LoVo (cell line): ENCODE measurements at places on chromosomes 6 and 20.

- peak; percentile 11 for DNase-seq
Observed at GRCh38 chr6:65760285-65760684, 53.3 kb upstream of the EYS start.

GRCh38 chr6:151071295-151071694 lies 168.5 kb upstream of the AKAP12 start:
- no peak for DNase-seq

DNA sequence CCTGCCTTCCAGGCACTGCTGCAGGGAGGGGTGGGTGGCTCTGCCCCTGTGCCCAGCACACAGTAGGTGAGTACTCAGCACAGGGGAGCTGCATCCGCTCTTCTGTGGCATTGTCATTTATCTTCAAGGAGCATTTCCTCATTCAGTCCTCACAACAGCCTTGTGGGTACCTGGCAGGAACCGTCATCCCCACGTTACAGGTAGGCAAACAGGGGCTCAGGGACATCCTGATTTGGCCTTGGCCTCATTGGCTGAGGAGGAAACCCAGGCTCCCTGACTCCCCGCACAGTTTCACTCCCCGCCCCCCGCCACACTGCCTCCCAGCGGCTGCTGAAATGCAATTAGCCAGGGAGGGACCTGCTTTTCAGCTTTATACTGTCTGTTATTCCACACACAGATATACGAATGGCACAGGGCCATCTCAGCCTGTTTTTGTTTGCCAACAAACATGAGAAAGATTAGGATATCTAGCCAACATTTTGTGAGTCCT lies 24.2 kb upstream of the PNPLA1 start:
- no peak for DNase-seq

- DNase-seq = no peak
Observed at GRCh38 chr20:1302685-1303541, 26.0 kb downstream of the SDCBP2 start.

- no peak for DNase-seq
Observed at GRCh38 chr20:47558295-47559066, 56.8 kb downstream of the NCOA3 start.

- DNase-seq = no peak
Observed at GRCh38 chr6:168666699-168667427, 225.9 kb downstream of the SMOC2 start.

DNA sequence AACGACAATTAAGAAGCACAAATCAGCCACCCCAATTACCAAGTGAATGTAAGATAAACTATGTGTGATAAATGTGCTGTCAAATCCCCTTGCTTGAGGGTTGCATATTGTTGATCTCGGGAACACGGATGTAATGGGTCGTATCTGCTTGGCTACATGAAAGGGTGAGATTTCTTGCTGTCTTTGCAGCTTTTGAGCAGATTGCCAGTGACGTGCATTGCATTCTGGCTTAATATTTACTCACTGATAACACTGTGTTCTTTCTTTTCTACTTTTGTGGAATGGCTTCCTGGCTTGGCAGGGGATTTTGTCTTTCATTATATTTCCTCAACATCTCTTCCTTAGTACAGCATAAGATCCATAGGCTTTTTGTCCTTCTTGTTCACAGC lies 10.5 kb upstream of the FAM210B start:
- no peak for DNase-seq

- no peak for DNase-seq
Observed at GRCh38 chr6:100247123-100247522, 217.6 kb downstream of the SIM1 start.

DNA sequence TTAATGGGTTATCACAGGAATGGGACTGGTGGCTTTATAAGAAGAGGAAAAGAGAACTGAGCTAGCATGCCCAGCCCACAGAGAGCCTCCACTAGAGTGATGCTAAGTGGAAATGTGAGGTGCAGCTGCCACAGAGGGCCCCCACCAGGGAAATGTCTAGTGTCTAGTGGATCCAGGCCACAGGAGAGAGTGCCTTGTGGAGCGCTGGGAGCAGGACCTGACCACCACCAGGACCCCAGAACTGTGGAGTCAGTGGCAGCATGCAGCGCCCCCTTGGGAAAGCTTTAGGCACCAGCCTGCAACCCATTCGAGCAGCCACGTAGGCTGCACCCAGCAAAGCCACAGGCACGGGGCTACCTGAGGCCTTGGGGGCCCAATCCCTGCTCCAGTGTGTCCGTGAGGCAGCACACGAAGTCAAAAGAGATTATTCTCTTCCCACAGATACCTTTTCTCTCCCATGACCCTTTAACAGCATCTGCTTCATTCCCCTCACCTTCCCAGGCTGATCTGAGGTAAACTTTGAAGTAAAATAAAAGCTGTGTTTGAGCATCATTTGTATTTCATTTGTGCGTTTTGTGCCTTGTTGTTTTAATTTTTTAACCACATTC lies 4.4 kb downstream of the HLA-E start:
- DNase-seq = no peak

DNA sequence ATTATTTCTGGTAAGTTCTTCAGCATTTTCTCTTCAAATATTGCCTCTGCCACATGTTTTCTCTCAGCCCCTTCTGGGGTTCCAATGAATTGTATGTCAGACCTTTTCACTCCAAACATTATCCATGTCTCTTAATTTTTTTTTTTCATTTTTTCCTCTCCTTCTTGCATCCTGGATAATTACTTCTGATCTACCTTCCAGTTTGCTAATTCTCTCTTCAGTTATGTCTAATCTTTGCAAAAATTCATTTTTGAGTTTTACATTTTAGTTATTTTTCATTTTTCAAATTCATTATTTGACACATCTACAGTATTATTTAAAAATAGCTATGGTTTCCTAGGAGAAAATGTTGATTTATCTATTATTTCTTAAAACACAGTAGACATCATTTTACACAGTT lies 271.7 kb downstream of the TFAP2B start:
- no peak for DNase-seq

DNA sequence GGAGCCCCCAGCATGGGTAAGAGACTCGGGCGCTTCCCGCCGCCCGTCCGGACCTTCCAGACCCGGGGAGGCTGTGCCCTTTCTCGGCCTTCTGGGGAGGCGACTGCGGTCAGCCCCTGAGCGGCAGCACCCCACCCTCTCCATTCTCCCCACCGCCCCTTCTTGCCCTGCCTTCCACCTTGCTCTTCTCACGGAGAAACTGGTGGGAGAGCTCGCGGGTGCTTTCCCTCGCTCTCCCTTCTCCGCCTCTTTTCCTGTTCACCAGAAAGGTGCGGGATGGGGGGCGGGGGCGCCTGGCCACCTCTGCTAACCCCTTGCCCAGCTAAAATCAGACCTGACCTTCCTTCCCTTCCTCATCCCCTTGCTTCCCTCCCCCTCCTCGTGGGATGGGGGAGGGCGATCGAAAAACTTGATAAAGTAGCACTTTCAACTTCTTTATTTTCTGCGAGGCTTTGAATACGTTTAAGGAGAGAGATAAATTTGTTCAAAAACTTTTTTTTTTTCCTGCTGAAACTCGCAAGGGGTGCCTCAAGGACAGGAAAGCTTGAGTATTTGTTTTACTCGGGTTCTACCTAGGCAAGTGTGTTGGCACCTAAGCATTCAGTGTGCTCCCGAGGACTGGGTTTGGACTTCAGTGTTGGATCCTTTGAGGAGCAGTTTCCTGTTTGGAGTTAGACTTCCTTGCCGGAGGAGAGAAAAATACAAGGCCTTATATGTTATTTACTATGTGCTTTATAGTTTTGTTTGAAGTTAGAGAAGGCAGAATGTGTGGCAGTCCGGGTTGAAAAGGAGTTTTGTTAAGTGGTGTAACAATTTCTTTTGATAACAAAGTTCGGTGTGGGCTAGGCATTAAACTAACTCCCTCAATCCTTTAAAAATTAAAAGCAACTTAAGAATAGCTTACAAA lies 897 bp downstream of the CD2AP start:
- no peak for DNase-seq

DNA sequence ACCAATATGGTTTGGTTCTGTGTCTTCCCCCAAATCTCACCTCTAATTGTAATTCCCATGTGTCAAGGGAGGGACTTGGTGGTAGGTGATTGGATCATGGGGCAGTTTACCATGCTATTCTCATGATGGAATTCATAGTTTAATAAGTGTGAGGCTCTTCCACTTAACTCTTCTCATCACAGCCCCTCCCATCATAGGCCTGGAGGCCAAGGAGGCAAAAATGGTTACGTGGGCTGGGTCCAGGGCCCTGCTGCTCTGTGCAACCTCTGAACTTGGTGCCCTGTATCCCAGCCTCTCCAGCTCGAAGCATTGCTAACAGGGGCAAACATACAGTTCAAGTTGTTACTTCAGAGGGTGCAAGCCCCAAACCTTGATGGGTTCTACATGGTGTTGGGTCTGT lies 232.7 kb downstream of the ADGRG6 start:
- DNase-seq = no peak

DNA sequence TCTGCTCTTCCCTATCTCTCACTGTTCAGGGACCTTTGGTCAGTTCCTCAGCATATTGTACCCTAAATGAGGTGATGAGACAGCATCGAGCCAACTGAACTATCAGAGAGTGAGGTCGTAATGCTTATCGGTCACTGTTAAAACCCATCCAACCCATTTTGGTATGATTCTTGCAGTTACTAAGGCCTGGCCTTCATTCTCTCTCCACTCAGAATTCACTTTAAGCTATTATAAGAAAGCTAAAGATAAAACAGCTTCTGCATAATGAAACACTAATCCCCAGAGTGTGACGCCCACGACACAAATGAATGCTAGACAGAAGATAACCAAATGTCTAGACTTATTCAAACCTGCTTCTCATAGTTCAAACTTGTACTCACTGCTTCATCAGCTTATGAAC lies 175.8 kb downstream of the GMPR start:
- no peak for DNase-seq

DNA sequence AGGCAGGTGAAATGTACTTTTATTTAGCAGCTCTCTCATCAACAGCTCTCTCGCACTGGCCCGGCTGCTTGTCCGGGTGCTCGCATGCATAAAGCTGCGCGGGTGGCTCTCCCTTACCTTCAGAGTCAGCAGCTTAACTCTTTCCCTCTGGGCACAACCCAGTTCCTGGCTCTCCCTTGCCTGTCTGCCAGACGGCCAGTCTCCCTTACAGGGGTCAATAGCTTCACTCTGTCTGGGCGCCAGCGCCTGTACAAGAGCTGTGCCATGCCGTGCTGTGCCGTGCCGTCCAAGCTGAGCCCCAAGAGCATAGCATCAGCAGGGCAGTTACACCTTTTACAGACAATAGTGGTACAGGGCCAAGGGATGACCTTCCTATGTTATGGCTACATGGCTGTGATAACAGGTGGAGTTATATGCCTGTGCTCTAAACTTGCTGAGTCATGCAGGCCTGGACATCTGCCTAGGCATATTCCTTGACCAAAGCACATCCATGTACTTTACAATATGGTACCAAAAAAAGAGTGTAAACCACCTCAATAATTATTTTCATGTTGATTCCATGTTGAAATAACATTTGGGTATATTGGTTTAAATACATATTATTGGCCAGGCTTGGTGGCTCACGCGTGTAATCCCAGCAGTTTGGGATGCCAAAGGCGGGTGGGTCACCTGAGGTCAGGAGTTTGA lies 47.9 kb downstream of the BLTP3A start:
- no peak for DNase-seq

- DNase-seq = no peak
Observed at GRCh38 chr20:40681684-40682083, 7.4 kb downstream of the MAFB start.

- no peak for DNase-seq
Observed at GRCh38 chr6:13759025-13759424, 47.4 kb upstream of the RANBP9 start.

DNA sequence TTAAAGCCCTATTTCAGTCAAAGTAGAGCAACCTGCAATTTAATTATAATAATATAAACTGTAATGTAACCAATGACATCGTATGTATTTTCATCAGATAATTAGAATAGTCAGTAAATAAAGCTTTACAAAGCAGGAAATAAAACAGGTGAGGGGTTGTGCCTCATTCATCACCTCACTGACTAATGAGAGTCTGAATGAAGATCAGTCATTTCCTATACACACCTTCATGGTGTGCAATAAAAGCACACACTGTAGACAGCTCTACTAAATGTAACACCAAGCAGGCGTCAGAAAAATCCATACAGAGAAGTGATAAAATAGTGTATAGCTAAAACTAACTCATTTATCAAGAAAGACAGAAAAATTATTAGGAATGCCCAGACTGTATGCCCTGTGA lies 105.9 kb downstream of the MAN1A1 start:
- no peak for DNase-seq

GRCh38 chr20:53839423-53840176 lies 230.8 kb downstream of the BCAS1 start:
- peak; percentile 68 for DNase-seq

GRCh38 chr6:12137480-12137879 lies 125.4 kb downstream of the HIVEP1 start:
- DNase-seq = peak; percentile 12

DNA sequence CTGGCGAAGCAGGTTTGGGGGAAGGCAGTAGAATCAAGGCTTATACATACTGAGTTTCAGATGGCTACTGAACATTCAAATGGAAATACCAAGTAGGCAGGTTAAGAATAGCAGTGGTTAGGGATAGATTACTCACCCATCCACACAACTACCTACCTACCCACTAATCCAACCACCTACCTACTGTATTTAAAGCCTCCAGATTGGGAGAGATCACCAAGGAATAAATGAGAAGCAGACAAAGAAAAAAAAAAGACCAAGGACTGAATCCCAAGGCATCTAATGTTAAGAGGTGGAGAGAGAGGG lies 68.3 kb upstream of the SMIM29 start:
- DNase-seq = no peak

DNA sequence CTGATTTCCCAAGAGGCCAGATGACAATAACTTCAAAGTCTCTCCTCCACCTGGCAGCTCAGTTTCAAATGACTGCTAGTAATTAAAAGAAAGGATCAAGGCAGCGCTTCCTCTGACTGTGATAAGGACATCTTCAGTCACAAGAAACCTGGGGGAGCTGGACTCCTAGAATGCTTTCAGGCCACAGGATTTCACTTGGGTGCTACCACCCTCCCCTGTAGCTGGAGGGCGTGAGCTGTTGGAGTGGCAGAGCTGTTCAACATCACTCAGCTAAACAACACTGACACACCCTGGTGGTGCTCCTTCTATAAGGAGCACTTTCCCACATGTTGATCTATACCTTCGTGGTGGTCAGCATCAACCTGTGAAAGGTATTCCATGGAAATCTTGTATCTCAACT lies 2.2 kb upstream of the CNR1 start:
- no peak for DNase-seq

DNA sequence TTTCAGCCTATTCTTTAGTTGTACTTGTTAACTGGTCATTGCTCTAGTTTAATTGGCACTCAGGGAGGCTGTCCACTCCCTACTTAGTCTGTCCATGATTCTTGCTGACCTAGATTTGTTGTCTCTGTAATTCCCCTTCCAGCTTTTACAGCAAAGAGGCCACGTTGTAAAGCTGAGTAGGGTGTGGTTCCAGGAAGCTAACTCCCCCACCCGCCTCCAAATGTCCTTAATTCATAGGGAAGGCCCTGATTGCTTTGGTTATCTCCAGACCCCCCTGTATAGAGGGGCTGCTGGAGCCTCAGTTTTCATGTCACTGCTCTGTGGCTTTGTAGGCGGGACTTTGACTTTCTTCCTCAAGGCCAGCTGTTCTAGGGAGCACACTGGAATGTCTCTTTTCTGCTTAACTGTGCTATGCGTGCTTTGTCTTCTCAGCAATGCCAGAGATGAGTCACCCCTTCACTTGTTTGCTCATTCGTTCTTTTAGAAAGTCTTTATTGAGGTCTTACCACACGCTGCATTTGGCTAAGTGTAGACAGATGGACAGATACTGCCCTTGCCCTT lies 175.1 kb upstream of the JAG1 start:
- peak; percentile 80 for DNase-seq

- no peak for DNase-seq
Observed at GRCh38 chr6:105952772-105953690, 133.1 kb upstream of the PRDM1 start.
